ENCODE measurements at places on chromosomes 1 and 21.

- no peak for DNase-seq
Observed at GRCh38 chr1:160096274-160097116, 1.9 kb downstream of the IGSF8 start.

- DNase-seq = no peak
Observed at GRCh38 chr1:213982672-213983492, 4.9 kb upstream of the PROX1 start.

- DNase-seq = no peak
Observed at GRCh38 chr1:110051262-110051648, 16.8 kb downstream of the STRIP1 start.

DNA sequence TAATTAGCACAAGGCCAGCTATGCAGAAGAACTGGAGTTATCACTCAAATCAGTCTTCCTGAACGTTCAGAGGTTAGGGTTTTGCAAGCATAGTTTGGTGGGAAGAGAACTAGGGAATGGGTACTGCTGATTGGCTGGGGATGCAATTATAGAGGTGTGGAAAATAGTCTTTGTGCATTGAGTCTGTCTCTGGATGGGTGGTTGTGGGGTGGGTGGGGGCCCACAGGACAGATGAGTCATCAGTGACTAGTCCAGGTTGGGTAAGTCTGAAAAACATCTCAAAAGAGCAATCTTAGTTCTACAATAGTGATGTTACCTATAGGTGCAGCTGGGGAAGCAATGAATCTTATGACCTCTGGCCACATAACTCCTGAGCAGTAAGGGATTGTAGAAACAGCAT is 89.7 kb upstream of the HMCN1 start:
- no peak for DNase-seq

GRCh38 chr1:147669469-147670318 is 630 bp downstream of the ACP6 start:
- peak; percentile 44 for DNase-seq

GRCh38 chr21:45640888-45641479 is 2.5 kb upstream of the PCBP3 start:
- peak; percentile 13 for DNase-seq
